ENCODE measurements at places on chromosomes 1 and 21.

DNA sequence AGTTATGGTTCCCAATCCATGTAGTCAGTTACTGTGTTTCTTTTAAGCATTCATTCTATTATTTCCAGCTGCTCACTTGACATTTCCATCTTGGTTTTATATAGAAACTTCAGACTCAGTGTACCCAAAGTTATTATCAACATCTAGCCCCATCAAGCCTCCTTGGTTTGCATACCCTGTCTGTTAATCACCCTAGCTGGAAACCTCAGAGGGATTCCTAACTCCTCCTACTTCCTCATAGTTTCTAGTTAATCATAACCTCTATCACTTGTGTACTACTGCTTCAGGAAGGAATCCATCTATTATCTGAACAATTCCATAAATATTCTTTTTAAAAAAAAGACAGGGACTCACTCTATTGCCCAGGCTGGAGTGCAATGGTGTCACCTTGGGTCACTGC lies 293.3 kb downstream of the SDCCAG8 start:
- DNase-seq = no peak

GRCh38 chr1:108643492-108644335 lies 17.2 kb downstream of the HENMT1 start:
- no peak for DNase-seq

DNA sequence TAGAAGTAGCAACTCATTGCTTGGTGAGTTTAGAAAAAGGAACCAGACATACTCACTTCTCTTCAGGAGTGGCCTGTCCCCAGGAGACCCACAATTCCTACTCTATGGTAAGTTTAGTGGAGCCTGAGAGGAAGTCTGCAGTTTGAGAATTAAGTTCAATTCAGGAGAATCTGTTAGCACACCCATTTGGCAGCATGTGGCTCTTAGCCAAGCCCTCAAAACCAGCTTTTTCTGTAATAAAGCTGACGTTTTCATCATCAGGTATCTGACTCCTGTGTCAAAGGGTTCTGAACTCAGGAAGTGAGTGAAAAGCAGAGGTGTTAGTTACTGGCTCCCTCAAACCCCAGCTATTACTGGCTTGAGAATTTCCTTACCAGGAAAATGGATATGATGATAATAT lies 20.4 kb upstream of the RGS16 start:
- DNase-seq = no peak

DNA sequence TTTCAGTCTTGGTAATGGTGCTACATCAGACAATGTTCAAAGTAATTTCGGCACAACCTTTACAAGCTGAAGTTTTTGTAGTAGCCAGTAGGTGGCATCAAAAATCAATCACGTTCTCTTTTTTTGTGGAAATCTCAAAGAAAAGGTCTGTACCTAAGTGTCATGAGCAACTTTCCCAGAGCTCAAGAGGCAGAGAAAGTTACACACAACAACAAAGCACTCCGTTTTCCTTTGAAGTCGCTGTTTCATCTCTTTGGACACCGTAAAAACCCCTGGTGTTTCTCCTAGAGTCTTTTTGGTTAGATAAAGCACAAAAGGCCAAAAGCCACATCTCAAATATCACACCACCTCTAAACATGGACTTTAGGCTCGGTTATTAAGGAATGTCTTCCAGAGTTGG lies 131.6 kb downstream of the LHX8 start:
- DNase-seq = no peak

DNA sequence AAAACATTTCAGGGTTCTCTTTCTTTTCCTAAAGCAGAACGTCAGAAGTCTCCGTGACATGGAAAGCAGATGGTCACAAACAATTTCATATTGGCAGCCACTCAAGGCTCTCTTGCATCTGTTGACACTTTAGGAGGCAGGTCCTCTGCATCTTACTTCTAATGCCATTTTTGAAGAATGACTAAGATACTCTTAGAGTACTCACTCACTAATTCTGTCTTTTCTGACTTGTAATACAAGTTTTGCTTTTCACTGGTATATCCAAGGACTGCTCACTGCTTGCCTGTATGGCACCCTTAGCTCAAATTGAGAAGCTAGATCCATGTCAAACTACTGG lies 68.3 kb downstream of the PRRX1 start:
- DNase-seq = no peak

- DNase-seq = no peak
Measured at GRCh38 chr21:45029948-45030681, 44.3 kb upstream of the ADARB1 start.

DNA sequence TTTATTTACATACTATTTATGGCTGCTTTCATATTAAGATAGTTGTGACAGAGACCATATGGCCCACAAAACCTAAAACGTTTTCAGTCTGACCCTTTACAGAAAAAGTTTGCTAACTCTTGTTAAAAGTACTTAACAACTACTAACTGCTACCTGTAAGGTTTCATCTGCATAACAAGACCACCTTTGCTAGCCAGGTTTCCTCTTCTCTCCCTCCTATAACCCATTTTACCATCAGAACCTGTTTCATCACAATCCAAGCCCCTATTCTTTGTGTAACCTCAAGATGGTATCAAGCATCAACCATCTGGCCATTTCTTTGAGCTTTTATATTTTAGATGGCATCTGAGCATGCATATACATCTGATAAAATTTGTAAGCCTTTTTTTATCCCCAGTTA lies 305.4 kb downstream of the HHIPL2 start:
- DNase-seq = no peak

- DNase-seq = no peak
Measured at GRCh38 chr21:44789880-44790279, 11.7 kb downstream of the UBE2G2 start.

DNA sequence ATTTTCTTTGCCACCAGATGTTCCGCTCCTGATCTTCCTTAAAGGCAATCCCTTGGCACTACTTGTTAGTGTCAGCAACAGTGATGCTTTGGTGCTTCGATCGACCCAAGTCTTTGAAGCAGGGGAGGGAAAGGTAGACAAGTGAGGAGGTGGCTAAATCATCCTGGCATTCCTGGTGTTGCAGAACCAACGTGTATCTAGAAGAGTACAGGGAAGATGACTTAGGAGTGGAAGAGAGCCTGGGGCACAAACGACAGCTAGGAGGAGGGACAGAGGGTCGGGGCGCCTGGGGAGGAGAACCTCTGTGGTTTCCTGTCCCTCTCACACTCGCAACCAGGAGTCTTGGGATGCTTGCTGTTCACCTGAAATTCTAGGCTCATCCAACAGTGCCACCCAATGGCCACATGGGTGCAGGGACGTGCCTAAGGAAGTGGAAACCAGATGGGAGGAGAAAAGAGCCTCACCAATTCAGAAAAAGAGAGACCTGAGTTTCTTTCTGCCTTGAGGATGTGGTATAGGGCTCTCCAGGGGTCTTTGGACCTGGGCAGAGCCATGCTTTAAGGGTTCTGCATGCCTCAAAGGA lies 9.5 kb upstream of the KCNA2 start:
- DNase-seq = no peak

DNA sequence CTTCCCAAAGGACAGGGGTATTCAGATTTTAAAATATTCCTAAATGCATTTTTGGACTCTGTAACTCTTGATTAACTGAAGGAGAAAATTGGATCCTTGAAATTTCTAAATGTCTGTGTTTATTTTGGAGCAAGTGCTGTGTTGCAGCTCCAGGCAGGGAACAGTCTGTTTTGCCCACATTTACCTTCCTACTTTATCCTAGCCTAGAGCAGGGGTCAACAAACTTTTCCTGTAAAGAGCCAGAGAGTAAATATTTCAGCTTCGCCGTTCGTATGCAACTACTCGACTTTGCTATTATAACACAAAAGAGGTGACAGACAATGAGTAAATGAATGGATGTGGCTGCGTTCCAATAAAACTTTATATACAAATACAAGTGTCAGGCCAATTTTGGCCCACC lies 402.2 kb downstream of the GPATCH2 start:
- no peak for DNase-seq

- no peak for DNase-seq
Measured at GRCh38 chr1:236746785-236747184, 48.3 kb upstream of the MTR start.

DNA sequence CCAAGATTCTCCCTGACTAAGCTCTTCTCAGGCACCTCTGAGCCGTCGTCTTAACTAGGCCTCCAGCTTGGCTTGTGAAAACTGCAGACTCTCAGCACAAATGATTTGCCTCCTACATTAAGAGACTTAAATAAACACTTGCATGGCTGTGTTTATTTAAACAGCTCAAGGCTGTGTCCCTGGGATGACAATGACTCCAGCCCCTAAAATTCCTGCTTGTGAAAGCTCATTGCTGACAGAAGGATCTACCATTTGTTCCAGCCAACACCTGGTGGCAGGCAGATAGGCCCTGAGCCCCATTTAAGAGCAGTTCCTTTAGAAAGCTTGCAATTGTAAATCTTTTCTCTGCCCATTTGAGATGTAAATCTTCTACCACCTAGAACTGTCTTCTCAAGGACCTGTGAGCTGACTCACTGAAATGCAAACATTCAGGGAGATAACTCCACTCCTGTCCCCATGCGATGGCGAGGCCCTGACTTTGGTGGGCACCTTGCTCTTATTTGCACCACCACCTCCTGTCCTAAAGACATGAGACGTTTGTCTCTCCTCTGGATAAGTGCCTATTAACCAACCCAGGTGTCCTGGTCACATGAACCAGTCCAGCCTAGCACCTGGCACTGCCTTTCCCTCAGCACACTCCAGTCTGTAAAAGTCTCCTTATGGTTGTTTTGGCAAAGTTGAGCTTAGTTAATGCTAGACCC lies 15.1 kb upstream of the PCP4 start:
- no peak for DNase-seq

- DNase-seq = peak; percentile 14
Measured at GRCh38 chr1:154863315-154864174, 6.5 kb downstream of the KCNN3 start.

GRCh38 chr21:36615274-36615964 lies 83.5 kb upstream of the SIM2 start:
- no peak for DNase-seq

DNA sequence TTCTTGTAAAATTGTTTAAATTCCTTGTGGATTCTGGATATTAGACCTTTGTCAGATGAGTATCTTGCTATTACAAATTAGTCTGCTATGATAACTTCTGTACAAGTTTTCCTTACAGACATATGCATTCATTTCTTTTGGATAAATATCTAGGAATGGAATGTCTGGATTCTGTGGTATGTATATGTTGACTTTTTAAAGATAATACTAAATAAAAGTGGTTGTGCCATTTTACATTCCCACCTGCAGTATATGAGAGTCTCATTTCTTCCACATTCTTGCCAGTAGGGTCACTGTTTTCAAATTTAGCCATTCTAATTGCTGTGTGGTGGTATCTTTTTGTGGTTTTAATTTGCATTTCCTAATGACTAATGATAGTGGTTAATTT lies 53.9 kb downstream of the SYDE2 start:
- DNase-seq = no peak

DNA sequence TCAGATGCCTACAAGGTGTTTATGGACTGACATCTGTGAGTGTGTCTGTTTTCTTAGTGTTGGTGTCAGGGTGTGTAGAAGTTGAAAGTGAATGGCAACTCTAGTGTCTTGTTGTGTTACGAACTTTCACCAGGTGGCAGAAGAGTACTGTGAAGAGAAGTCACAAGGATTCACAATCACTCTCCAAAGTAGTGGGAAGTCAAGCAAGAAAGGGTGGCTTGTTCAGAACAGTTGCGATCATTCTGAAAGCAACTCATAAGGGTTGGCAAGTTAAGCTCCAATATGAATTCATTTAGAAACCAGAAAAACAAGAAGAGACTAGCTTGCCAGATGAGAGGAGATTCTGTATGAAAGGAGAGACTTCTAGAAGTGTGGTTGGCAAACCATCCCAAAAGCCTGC lies 86.1 kb downstream of the FASLG start:
- DNase-seq = no peak

- no peak for DNase-seq
Measured at GRCh38 chr1:85379203-85380136, 85.5 kb downstream of the DDAH1 start.

- DNase-seq = no peak
Measured at GRCh38 chr1:54413295-54413694, 7.1 kb upstream of the SSBP3 start.

- DNase-seq = no peak
Measured at GRCh38 chr1:207849016-207849415, 61.9 kb downstream of the CD34 start.

DNA sequence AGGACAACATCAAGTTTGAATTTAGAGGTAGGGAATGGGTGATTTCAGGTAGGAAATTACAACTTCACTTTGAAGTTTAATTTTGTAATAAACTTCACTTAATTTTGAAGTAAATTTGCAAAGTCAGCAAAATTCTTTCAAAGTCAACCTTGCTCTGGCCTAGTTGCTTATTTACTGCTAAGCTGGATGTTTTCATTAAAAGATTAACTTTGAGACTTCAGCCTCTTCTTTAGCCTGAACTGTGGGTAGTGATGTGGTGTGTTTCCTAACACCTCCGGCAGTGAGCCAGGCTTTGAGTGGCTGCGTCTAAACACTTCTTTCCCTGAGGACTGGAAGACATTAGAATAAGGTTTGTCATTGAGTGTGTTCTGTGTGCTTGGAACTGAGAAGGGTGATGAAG lies at the start of gene HAO2:
HAO2 (plus strand) TSS at position 232 of the 400 bp plus-strand sequence. CDS start 12,301 bp downstream, outside the sequence.
- no peak for DNase-seq

DNA sequence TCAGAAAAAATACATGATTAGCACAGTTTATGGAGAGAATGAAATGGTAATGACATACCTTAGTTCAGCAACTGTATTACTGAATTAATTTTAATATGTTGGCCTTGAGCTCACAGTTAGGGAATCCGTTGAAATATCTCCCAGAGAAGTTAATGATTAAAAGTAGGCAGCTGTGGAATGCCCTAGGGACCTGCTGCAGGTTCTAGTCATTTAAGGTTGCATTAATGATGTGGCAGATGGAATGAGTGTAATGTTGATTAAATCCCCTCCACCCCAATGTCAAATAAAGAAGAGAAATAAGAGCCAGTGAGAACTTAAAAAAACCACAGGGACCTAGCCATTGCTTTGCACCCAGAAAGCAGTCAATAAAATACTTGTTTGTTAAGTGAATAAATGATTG lies 40.3 kb upstream of the TRIM45 start:
- DNase-seq = no peak

- DNase-seq = no peak
Measured at GRCh38 chr21:36188937-36189336, 32.3 kb downstream of the DOP1B start.

DNA sequence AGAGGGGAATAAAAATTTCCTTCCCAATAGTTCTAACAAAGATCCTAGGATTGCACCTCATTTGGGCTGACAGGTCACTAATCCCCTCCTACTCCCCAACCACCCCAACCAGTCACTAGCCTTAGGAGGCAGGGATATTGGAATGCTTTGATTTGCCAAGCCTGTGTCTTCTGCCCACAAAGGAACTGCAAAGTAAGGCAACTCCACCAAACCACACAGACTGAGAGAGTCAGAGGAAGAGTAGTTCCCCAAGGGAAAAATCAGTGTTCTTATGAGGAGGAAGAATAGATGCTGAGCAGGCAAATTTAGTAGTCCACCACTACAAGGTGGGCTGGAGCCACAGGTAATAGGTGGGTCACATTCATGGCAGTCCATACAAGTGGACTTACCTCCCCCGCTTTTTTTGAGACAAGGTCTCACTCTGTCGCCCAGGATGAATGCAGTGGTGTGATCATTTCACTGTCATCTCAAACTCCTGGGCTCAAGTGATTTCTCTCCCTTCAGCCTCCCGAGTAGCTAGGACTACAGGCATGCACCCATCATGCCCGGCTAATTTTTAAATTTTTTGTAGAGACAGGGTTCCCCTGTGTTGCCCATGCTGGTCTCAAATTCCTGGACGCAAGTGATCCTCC lies 3.7 kb upstream of the TMEM39B start:
- no peak for DNase-seq

- DNase-seq = no peak
Measured at GRCh38 chr1:40798366-40799281, 15.0 kb downstream of the KCNQ4 start.

Measured in activated effector memory CD4-positive, alpha-beta T cell treated with Interleukin-2 at 50 U/mL for 16 hours (primary cell).